ENCODE measurements at places on chromosomes 2 and 18.

DNA sequence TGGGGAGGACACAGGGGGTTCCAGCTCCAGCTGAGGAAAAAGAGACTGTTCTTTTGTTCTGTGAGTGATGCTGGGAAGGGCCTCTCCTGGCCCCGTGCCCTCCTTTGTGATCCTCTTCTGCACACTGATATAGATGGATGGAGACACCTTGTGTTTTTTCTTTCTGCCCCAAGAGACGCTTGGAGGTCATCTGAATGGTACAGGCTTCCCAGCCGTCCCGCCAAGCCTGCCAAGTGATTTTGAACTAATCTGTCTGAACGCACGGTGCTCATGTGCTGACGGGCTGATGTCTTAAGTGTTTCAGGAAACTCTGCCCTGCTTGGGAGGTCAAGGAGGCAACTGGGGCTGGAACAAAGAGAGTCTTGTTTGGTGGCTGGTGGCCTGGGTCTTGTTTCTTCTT, 57.5 kb downstream of the KIF5C start:
- DNase-seq, result no peak

DNA sequence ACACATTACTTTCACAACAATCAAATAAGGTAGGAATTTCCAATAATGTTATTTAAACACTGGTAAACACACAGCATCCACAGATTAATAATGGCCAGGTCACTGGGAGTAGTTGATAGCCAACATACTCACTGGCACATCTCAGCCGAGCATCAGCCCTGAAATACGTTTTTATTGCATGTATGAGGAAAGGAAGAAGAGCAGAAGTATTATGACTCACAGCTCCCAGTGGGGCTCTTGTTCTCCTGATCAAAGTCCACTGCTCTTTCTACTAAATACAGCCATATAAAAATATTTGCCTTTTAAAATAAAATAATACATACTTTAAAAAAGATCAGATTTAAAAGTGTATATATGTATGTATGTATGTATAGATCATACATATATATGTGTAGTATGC, 999.6 kb downstream of the SUCLG1 start:
- no peak for DNase-seq

- DNase-seq, result no peak
Measured at GRCh38 chr2:240252191-240252871, 111.9 kb upstream of the OTOS start.

GRCh38 chr2:153403940-153404339, 74.6 kb downstream of the RPRM start:
- no peak for DNase-seq

DNA sequence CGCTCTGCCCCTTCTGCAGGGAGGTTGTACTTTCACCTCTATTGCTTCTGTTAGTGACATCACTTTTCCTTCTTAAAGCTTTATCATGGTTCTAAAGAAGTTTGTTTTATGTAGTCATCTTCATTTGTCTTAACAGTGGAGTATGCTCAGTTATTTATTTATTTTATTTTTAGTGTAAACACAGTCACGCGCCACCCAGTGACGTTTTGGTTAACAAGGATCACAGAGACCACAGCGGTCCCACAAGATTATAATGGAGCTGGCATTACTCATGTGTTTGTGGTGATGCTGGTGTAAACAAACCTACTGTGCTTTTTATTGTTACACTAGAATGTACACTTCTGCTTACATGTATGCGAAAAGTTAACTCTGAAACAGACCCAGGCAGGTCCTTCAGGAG, 89.9 kb downstream of the SOX11 start:
- no peak for DNase-seq

Measured in AG08396 (cell line).